ENCODE measurements at places on chromosomes 13 and 19.

DNA sequence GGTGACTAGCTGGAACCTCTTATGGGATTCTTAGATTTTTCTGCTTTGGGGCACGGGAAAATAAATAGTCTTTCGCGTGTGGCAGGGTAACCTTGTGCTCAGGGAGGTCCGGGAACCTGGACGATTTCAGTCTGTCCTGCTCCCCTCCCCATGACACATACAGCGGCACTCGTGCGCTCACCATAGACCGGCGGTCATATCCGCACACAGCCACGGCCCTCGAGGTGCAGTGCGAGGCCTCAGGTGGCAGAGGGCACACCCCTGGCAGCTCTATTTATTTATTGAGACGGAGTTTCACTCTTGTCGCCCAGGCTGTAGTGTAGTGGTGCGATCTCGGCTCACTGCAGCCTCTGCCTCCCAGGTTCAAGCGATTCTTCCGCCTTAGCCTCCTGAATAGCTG is 3.0 kb downstream of the ONECUT3 start:
- no peak for DNase-seq

DNA sequence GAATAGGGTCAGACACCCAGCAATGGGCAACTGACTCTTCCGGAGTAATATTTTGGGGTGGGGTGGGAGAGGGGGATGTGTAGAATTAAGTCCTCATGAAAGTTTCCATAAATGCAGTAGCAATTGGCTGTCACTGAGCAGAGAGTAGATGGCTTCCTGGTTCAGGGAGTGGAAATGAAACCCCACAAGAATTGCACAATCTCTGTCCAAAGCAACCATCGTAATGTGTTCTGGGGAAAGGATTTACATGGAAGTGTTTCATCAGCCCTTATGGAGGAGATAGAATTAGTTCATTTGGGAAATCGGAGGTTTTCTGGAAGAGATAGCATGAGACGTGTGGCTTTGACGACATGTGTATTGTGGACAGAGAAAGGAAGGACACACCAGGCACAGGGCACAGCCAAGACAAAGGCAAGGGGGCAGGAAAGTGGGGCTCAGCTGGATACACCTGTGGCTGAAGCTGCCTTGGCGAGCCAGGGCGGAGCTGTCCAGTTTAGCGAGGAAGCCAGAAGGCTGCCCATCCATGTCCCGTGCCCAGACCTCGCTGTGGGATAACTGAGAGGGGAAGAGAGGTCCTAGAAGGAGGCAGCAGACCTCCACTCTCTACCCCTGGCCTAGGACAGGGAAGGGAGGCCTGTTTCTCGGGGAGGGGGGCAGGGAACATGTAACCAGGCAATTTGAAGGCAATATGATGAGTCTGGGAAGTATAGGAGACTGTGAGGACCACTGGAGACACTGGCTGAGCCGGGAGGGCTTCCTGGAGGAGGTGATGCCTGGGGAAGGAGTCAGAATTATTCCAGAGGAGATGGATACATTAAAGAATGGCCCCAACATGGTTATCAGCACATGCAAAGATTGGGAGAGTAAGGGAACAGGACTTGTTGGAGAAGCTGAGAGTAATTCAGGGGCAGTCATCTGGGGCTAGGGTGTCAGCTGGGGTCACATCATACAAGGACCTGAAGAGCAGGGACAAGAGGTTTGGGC is 2.6 kb upstream of the CLEC4G start:
- DNase-seq: no peak

GRCh38 chr19:12137221-12137940 is 2.8 kb downstream of the ZNF20 start:
- peak; percentile 44 for DNase-seq

DNA sequence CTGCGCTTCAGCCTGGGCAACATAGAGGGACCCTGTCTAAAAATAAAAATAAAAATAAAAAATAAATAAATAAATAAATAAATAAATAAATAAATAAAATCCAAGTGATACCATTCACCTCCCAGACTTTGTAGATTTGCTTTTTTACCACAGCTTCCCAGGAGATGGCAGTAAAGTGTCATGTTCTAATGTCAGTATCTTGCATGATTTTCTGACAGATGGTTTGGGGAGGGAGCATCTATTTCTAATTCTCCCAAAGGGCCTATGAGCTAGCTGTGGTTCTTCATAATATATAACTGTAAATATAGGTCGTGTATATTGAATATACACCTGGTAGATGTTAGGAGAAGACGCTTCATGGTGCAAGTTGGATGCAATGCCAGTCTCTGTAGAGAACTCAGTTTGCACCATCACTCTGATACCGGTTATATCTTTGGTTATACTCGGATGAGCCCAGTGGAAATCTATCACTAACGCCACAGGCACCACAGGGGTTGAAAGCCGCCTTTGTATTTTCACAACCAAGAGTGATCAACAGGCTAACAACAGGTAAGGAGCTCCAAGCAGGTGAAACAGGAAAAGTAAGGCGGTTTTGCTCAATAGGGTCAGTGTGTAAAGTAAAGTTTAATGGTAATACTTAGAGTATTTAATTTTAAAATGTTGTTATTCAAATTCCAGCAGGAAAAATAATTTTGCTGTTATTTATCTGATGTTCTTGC is 13.9 kb downstream of the APLP1 start:
- DNase-seq: no peak

DNA sequence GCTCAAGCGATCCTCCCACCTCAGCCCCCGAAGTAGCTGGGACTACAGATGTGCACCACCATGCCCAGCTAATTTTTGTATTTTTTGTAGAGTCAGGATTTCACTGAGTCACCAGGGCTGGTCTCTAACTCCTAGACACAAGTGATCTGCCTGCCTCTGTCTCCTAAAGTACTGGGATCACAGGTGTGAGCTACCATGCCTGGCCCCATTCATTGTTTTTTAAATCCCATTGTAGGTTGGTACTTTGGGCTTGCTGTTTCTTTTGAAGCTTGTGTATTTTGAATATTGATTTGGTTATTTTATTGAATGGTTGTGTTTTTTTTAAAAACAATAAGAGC is 26.7 kb downstream of the ZMYM2 start:
- no peak for DNase-seq

DNA sequence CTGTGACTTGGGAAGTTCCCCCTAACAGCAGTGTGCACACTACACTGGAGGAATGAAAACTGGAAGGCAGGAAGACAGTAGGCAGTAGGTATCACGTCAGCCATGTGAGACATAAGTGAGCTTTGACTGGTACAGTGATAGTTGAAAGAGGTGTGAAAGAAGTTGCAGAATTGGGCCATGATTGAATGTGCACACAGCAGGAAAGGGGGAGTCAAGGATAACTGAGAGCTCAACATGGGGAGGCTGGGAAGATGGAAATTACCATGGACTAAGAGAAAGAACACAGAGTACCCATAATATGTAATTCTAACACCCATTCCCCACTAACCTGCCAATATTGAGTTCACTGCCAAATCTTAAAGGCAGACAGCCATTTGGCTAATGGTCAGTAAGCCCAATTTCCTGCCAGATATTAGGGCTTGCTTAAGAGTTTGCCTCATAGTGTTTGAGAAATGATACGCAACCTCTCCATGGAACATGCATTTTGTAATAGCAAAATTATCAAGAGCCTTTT is 321.7 kb downstream of the DCT start:
- DNase-seq: no peak

DNA sequence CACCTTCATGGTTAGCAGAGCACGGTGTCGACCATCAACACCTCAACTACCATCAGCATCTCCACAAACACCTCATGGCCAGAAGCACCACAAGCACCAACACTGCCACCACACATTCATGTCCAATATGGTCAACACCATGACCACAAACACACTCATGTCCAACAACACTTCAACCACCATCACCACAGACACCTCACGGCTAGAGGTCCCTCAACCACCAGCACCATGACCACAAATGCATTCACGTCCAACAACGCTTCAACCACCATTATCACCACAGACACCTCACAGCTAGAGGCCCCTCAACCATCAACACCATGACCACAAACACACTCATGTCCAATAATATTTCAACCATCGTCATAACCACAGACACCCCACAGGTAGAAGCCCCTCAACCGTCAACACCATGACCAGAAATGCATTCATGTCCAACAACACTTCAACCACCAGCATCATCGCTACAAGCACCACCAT is 10.2 kb downstream of the TRAPPC5 start:
- no peak for DNase-seq

DNA sequence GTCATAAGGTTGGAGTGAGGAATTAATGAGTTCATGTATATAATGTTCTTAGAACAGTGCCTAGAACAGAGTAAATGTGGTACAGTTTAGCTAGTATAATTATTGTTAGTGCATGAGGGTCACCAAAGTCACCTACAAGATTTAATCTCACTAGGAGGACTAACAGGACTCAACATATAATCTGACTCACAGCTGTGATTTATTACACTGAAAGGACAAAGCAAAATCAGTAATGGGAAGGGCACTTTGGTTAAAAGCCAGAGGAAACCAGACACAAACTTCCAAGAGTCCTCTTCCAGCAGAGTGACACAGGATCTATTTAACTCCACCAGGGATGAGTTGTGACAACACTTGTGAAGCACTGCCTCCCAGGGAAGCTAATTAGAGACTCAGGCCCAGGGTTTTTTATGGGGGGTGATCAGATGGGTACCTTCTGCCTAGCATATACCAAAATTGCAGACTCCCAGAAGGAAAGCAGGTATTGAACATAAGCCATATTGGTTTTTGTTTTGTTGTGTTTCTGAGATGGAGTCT is 341.2 kb upstream of the DACH1 start:
- no peak for DNase-seq

DNA sequence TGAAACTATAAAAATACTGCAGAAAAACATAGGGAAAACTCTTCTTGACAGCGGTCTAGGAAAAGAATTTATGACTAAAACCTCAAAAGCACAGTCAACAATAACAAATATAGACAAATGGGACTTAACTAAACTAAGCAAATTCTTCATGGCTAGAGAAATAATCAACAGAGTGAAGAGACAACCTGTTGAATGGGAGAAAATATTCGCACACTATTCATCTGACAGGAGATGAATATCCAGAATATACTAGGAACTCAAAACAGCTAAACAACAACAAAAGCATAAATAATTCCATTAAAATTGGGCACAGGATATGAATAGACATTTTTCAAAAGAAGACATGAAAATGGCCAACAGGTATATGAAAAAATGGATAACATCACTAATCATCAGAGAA is 303.6 kb upstream of the PRR20A start:
- DNase-seq: no peak

DNA sequence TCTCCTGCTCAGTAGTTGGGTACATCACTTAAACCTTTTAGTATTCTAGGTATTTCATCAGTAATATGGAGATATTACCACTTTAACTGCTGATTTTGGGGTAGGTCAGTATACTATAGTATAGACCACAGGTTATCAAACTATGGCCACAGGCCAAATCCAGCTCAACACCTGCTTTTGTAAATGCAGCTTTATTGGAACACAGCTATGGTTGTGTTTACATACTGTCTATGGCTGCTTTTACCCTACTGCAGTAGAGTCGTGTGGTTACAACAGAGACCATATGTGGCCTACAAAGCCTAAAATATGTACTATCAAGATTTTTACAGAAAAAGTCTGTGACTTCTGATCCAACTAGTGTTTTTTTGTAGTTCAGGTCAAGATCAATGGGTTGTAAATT is 10.3 kb downstream of the COG6 start:
- DNase-seq: no peak

DNA sequence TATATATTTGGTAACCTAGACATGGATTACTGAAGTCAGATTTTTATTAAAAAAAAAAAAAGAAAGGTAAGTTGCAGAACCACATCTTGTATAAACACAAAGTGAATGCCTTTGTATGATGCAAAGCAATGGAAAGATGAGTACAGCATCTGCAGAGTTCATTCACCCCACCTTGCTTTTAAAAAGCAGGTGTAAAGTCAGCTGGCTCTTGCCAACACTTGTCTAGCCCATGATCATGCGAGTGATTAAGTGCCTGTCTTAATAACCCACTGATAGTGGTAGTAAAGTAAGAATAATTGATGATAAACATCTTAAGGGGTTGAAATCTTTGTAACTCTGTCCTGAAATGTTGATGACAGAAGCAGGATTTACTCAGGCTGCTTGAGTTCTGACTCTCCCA is 710.4 kb downstream of the EFNB2 start:
- DNase-seq: no peak

GRCh38 chr19:46604781-46605355 is 3.7 kb downstream of the CALM3 start:
- no peak for DNase-seq

DNA sequence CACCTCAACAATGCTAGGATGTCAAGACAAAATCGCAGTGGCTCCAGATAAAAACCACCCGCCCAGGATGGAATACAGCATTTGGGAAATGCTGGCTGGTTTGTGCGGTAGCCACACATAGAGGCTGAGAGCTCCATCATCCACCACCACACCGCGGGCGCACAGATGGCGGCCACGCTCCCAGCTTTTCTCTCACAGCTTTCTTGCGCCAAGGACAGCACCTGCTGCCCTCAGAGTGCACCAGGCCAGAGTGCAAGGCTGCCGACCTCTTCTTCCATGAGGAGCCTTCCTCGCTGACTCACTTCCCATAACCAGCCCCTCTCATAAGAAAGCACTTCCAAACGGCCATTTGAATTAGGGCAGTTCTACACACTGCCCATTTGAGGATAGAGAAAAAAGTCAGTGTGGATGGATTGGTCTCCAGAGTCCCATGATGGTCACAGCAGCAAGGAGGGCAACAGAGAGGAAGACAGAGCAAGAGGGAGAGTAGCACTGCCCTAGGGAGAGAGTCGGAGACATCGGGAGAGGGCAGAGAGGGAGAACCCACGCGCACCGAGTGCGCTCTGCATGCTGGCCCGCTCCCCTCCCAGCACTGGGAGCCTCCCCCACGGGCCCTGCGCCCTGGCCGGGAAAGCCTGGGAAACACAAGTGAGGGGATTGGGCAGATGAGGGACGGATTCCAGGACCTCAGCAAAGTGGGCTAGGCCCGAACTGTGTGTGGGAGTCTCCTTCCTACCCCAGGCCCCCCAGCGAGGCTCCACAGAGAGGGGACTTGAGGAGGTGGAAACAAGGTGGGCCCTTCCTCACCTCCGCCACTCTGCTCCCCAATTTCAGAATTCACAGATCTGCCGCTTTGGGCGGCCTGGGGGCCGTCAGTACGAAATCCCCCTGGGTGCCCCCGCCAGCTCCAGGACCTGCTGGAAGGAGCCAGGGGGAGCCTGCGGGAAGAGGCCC is 156.9 kb downstream of the USP12 start:
- DNase-seq: no peak

GRCh38 chr19:3359015-3359918 is 7.1 kb upstream of the NFIC start:
- peak; percentile 64 for DNase-seq
